ENCODE measurements at places on chromosomes 16 and 17.

DNA sequence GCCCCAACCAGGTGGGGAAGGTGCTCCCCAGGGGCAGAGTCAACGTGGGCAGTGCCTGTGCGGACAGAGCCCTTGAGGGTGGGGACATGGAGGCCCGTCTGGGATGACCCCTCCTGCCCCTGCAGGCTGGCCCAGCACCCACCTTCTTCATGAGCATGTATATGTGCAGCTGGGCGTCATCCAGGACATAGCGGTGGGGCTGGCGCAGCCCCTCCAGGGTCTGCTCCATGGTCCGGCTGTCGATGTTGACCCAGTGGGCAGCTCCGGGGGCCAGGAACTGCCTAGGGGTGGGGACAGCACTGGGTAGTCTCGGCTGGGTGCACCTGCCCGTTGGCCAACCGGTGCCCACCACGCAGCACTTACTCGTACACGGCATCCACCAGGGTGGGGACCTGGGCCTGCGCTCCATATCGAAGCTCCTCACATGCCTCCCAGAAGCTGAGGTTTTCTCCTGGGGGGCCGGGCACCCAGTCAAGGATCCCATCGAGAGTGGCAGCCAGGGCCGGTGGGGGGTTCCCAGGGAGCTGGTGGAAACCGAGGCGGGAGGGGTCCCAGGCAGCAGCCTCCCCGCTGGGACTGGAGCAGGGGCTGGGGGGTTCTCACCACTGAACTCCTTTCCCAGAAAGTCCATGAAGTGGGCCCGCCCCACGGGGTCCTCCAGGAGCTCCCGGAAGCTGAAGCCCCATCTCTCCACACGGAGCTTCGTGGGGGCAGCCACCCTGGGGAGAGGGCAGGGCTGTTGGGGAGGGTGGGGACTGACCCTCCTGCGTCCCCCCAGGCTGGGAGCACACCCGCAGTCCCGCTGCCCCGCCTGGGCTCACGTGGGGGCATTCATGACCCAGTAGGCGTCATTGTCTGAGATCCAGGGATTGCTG is 5.1 kb downstream of the RGS11 start:
- no peak for DNase-seq

DNA sequence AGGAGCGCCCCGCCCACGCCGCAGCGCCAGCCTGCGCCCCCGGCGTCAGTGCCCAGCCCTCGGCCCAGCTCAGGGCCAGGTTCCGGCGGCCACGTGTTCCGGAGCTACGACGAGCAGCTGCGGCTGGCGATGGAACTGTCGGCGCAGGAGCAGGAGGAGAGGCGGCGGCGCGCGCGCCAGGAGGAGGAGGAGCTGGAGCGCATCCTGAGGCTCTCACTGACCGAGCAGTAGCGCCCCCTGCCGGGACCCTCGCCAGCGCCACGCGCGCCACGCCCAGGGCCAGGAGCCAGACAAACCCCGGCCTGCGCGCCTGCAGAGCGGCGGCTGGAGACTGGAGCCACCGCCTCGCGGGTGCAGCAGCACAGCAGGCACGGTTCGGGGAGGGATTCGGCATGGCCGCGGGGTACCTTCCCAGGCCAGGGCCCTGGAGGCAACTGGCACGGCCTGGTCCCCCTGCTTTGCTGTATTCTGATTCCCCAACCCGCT is 9.3 kb downstream of the CORO6 start:
- DNase-seq: no peak

DNA sequence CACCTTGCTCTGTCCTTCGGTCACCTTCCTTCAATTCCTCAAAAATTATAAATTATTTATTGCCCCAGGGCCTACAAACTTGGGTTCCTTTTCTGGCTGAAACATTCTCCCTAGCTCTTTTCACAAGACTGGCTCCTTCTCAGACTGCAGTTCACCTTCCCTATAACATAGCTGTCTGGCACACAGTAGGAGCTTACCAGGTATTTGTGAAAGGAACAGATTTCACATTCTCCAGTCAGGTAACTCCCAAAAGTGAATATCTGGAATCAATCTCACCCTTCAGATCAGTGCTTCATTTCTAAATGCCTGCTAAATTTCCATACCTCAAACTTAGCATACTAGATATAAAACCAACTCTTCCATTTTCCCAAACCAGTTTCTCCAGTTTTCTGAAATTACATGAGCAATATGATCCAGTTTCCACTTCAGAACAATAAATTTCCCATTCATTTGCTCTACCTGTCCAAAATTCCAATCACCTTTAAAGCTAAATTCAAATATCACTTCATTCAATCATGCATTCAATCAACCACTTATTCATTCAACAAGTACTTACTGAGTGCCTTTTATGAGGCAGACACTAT is 6.1 kb downstream of the RFFL start:
- no peak for DNase-seq

- DNase-seq: no peak
Measured at GRCh38 chr16:85259832-85260167, 147.5 kb upstream of the CIBAR2 start.

DNA sequence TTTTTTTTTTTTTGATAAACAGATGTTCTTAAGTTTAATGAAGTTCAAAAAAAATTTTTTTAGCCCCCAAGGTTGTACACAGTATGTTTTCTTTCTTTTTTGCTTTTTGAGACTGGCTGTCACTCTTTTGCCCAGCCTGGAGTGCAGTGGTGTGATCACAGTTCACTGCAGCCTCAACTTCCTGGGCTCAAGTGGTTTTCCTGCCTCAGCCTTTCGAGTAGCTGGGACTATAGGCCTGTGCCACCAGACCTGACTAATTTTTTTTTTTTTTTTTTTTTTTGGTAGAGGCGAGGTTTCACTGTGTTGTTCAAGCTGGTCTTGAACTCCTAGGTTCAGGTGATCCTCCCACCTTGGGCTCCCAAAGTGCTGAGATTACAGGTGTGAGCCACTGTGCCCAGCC is 12.8 kb downstream of the ITGAE start:
- no peak for DNase-seq
